ENCODE measurements at places on chromosomes 16 and 17.

- peak; percentile 49 for DNase-seq
Measured at GRCh38 chr16:81778861-81779535, at the start of gene PLCG2. PLCG2 (plus strand) TSS chr16:81779291; CDS start chr16:81785990, 6,699 bp downstream.

DNA sequence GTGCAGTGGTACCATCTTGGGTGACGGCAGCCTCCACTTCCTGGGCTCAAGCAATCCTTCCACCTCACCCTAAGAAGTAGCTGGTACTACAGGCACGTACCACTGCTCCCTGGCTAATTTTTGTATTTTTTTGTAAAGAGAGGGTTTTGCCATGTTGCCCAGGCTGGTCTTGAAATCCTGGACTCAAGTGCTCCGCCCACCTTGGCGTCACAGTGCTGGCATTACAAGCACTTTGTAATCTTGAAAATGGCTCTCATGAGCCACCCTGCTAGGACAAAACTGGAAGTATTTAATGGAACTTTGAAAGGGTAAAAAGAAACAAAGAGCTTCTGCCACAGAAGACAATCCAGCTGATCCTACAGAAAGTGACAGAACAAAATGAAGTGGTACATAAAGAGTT, 9.2 kb downstream of the SUMO2 start:
- no peak for DNase-seq

DNA sequence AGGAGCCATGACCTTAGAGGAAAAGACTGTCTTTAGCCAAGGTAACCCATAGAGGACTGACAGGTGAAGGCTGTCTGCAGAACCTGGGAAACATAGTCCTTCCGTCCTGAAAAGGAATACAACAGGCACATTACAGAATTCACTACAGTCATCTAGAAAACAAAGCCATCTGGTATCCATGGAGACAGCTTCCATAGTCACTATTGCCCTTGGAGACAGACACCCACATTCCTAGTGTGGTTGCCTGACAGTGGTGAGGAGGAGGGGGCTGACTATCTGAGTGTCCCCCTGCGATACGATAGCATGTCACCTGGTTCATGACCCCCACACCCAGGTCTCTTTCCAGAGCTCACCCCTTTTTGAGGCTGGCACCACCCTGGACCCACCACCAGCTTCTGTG, 254.7 kb downstream of the CDH13 start:
- DNase-seq = no peak

- DNase-seq = no peak
Measured at GRCh38 chr17:47641202-47641601, 8.5 kb upstream of the KPNB1 start.

DNA sequence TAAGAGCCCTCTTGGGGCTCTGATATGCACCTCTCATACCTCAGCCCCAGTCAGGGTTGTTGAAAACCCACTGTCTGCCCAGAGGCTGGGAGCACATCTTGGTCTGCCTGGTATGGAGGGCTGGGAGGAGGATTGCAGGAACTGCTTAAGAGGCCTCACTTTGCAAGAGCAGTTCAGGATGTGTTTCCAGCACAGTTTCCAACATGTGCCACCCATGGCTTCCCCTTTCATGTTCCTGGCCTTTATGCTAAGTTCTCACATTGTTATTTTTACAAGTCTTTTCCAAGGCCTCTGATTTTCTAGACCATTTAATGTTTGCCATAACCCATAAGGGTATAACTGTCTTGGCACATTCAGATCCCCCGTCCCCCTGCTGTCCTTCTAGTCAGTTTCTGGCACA, 155.4 kb downstream of the WWOX start:
- no peak for DNase-seq

DNA sequence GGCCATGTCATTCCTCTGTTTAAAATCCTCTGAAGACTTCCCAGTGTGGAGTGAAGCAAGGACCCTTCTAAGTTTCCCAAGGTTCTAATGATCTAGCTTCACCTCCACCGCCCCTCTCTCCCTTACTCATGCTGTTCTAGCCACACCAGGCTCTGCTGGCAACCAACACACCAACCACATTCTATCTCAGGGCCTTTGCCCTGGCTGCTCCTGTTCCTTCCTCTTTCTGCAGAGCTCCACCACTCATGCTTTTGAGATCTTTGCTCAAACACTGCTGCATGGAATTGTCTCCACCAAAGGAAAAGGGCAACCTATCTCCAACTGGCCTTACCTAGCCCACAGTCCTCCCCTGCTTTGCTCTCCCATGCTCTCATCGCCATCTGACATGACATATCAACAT, 128.7 kb downstream of the XYLT1 start:
- no peak for DNase-seq

- DNase-seq = peak; percentile 27
Measured at GRCh38 chr16:30122604-30123160, 338 bp downstream of the MAPK3 start.

DNA sequence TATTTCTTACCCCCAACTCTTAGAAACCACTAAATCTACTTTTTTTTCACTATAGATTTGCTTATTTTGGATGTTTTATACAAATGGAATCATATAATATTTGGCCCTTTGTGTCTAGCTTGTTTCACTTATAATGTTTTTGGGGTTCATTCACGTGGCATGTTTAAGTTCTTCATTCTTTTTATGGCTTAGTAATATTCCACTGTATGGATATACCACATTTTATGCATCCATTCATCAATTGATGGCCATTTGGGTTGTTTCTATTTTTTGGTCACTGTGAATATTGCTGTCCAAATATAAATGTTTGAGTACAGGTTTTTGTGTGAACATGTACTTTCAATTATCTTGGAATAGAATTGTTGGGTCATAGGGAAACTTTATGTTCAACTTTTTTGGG, 9.2 kb upstream of the NOS2 start:
- no peak for DNase-seq

GRCh38 chr17:32820440-32820839, 56.5 kb downstream of the MYO1D start:
- no peak for DNase-seq

- no peak for DNase-seq
Measured at GRCh38 chr17:8665684-8666083, 35.2 kb upstream of the MYH10 start.

- DNase-seq = no peak
Measured at GRCh38 chr16:3215601-3216262, 19.2 kb downstream of the ZNF200 start.

GRCh38 chr16:868846-869822, 68.6 kb upstream of the GNG13 start:
- DNase-seq = no peak

DNA sequence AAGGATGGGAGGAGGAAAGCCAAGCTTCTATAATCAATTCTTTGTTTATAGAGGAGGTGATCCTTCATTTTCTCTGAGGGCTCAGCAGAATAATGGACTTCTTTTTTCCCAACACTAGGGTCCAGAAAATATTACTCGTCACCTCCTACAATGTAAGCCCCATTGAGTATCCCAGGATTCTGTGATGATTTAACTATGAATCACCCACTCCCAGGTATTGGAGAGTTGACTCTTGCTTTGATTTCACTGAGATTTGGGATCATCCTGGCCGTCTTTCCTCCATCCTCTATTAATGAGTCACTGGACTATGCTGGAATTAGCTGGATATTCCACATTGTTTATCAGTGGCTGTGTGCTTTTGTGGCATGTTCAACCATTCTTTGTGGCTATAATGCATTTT, 452.0 kb downstream of the NPIPA7 start:
- no peak for DNase-seq

- no peak for DNase-seq
Measured at GRCh38 chr17:79568661-79569060, 42.2 kb downstream of the RBFOX3 start.

DNA sequence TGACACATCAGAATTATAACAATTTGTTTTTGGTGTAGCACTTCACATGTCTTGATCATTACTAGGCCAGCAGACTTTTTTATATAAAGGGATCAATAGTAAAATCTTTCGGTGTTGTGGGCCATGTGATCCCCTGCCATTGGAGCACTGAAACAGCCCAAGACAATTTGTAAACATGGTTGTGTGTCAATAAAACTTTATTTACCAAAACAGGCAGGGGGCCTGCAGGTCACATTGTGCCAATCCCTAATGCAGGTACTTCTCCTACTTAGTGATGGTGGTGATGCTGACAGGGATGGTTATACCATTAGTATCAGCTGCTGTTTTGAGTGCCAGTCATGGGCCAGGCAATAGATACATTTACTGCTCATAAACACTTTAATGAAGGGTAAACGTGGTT, 319.9 kb downstream of the SNX29 start:
- DNase-seq = no peak

DNA sequence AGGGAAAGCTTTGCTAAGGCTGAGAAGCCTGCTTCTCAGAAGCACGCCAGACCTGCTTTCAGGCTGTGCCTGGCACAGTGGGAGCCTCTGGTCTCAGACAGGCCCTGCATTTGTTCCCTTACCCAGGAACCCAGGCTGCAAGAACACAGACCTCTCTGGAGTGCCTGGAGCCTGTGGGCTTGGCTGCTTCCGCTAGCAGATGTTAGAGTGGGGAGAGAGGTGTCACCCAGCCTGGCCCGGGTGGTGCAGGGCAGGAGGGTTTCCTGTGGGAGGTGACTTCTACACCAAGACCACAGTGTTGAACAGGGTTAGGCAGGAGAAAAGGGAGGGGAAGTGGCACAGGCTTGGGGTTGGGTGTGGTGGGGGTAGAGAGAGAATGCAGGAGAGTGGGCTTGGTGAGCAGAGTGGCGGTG, 35.8 kb upstream of the ADGRG1 start:
- no peak for DNase-seq

- no peak for DNase-seq
Measured at GRCh38 chr17:66445229-66445628, 142.8 kb downstream of the PRKCA start.

DNA sequence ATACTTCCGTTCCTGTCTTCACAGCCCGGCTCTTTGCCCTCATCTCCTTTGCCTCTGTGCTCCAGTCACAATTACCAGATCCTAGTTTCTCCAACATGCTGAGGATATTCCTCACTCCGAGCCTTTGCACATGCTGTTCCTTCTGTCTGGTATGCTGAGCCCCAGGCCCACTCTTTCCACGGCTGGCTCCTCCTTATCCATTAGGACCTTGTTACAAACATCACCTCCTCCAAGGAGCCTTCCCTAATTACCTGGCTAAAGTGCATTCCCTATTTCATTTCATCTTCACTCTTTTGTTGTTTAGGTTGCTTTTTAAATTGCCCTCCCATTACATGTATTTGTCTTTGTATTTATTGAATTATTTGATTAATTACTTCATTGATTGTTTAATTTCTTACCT, 14.9 kb upstream of the ADGRG1 start:
- no peak for DNase-seq

DNA sequence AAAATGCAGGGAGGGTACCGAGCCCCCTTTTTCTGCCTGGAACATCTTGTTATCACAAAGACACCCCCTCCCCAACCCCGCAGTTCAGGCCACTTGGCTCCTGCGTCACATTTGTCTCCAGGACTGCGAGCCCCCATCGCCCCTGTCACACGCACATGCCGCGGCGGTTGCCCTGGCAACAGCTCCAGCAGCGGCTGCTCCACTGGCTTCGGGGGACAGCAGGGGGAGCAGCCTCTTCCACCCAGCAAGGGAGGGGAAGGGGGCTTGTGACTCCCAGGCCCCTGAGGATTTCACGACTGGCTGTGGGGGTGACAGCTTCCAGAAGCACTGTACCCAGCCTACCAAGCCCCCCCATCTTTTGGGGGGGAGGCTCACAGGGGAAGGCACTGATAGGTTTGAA, 2.6 kb downstream of the BAIAP3 start:
- no peak for DNase-seq

- DNase-seq = no peak
Measured at GRCh38 chr17:17570140-17570797, 21.2 kb downstream of the PEMT start.

GRCh38 chr17:79781736-79782575, 4.0 kb downstream of the CBX2 start:
- DNase-seq = no peak

DNA sequence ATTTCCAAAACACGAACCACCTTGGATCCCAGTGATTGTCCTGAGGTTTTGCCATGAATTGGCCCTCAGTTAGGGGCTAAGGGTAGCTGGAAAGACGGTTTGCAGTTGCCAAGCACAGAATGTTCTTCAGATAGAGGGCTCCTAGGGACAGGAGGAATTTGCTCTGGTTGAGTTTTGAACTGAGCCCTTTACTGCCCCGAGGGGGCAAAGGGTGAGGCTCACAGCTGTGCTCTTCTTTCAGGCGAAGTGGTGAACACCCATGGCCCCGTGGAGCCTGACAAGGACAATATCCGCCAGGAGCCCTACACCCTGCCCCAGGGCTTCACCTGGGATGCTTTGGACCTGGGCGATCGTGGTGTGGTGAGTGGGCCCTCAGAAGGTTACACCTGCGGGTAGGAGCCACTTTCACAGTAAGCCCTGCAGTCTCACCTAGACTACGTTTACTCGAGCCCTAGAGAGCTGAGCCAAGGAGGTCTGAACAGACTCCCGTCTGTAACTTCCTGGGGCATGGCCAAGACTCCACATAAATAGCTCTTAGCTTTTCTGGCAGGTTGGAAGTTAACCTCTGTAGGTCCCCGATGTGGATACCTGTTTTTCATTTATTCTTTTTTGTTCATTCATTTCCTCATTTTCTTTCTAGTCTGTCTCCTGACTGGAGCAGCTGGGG, 32.5 kb downstream of the NMT1 start:
- DNase-seq = no peak

GRCh38 chr16:28585674-28586073, 11.2 kb downstream of the SULT1A2 start:
- DNase-seq = no peak

GRCh38 chr16:54048586-54049495, 237.7 kb downstream of the IRX3 start:
- no peak for DNase-seq

DNA sequence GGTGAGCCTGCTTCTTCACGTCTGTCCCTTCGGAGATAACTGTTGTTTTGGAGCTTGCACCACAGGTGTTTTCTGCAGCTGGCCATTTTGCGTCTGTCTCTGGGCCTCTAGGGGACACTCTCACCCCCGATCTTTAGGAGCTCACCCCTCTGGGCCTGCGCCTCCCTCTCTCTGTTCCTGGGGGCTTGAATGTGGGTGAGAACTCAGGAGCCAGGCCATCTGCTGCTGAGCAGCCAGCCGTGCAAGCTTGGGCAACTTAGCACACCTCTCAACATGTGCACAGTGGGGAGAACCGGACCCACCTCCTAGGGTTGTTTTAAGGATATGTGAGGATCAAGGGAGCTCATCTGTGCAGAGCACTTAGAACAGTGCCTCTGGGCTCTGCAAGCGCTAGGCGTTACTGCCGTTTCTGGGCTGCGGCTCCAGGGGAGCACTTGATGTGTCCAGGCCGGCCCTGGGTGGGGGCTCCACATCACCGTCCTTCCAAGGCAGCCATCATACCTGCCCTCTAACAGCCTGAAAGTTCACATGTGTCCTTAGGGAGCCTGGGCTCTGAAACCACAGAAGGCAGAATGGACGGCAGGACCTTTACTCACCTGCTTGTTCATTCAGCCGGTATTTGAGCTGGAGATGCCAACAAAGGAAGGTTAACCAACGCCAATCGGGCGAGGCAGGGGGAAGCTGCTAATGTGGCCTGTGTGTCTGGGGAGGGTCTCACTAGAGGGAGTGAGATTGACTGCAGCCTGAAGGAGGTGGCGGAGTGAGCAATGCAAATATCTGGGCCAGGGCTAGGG, 66.3 kb downstream of the MRC2 start:
- no peak for DNase-seq
